ENCODE measurements at places on chromosomes 7 and 10. TPM values are rescaled to one million over a fixed set of nuclear protein-coding genes. Genes with fewer than 3 reads are reported as not detected.

Gene TDRD1
- 2.0 TPM for total RNA-seq

Gene EEPD1
- 40.1 TPM for total RNA-seq

Gene C10orf67
- 0.14 TPM for total RNA-seq

Gene MSMB
- 15.8 TPM for total RNA-seq

Gene TMEM106B
- 57.6 TPM for total RNA-seq

Gene STK32C
- total RNA-seq: 23.8 TPM

Gene HDAC9
- total RNA-seq: 13.5 TPM

Gene DDX56
- 53.3 TPM for total RNA-seq

Gene GRID2IP
- 0.86 TPM for total RNA-seq

Gene EFCAB10
- total RNA-seq: not detected

Gene NKX6-2
- total RNA-seq: not detected

Gene CALHM2
- 24.8 TPM for total RNA-seq

- no peak for DNase-seq
Measured at GRCh38 chr10:95728526-95728925, 27.4 kb upstream of the ENTPD1 start.

- DNase-seq: no peak
Measured at GRCh38 chr10:104220522-104220921, 11.6 kb downstream of the CFAP43 start.

DNA sequence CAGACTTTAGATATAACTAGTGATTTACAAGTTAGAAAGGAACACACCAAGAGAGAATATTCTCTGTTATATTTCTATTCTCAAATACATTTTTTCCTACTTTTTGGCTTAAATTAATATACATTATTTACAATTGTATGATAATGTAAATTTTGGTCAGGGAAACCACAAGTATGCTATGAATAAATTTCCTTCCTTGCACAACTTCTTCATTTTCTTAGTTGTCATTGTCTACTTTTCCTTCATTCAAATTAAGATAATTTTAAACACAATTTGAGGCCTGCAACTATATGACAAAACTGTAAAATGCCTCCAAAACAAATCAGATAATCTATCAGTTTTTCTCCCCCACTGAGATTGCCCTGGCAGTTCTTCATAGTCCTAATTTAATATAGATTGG, 131.3 kb downstream of the CDK14 start:
- DNase-seq: no peak

DNA sequence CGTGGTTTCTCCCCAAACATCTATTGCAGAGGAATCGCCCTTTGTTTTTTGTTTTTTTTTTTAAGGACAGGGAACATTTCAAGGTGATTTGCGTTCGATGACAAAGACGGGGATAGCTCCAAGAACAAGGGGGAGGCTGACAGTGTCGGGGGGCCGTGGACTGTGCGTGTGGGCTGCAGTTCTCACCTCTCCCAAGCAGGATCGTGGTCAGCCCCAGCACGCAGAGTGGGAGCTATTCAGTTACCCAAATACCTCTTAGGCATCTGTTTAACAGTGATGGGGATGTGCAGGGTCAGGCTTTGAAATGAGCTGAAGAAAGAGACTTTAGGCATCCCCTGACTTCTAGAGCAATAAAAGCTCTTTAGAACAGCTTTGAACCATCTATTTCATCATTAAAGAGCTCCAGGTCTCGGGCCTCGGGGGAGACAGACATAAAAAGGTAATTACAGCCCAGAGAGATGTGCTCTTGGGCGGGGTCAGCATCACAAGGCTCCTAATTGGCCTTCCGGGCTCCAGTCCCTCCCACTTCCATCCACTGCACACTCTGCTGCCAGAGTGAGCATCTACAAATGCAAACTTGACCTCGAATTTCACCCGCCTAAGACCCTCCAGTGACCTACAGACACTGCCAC, 97.3 kb downstream of the MYL10 start:
- DNase-seq: no peak

GRCh38 chr7:93178213-93178612, 30.0 kb upstream of the SAMD9L start:
- no peak for DNase-seq

- DNase-seq: no peak
Measured at GRCh38 chr7:79523436-79523835, 70.0 kb upstream of the MAGI2 start.

GRCh38 chr7:20395104-20395503, 64.4 kb downstream of the ITGB8 start:
- DNase-seq: no peak

DNA sequence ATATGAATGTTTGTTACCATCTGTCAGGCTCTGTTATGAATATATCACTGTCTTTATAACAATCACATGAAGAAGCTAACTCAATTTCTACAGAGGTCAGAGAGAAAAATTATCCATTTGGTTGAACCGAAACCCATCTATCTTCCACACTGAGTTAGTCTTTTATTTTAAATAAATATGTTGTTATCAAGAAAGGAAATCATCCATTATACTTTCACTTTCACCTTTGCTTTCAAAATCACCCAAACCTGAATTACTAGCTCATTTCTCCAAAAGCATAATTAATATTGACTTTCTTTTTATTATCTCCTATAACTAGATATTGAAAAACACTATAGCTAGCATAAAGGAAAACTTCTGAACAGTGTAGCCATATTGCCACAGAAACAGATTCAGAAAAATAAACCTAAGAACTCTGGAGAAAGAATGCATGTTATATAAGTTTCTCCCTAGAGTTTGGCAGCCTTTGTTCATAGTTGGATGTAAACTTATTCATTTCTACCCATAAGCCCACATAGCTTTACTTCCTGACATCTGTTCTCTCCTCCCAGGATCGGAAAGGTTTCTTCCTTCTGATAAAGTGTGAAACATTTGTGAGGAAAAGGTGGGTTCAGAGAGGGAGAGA, 66.0 kb downstream of the NPSR1 start:
- DNase-seq: no peak

DNA sequence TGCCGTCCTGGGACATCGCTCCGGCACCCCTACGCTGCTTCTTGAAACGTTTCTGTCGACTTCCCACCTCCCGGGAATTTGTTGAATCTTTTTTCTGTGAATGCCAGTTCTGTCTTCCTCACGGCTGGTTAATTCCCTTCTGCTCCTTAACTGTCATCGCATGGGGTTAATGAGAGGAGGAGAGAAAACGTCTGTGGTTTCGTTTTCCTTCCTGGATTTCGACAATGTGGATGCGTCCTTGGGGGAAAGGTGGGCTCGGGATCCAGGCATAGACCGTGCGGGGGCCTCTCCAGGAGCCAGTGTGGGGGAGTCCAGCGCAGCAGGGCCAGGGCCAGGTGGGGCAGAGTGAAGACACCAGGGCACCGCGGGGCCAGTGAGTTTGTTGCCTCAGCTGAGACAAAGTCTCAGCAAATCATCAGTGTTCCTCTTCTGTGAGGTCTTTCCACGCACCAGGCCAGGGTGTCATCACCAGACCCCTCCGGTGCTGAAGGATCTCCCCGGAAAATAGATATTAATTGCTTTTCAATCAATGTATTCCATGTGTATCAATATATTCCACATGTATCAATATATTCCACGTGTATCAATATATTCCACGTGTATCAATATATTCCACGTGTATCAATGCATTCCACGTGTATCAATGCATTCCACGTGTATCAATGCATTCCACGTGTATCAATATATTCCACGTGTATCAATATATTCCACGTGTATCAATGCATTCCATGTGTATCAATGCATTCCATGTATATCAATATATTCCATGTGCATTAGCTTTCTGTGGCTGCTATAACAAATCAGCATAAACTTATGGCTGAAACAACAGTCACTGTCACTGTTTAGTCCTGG, 33.7 kb upstream of the CFAP46 start:
- no peak for DNase-seq

DNA sequence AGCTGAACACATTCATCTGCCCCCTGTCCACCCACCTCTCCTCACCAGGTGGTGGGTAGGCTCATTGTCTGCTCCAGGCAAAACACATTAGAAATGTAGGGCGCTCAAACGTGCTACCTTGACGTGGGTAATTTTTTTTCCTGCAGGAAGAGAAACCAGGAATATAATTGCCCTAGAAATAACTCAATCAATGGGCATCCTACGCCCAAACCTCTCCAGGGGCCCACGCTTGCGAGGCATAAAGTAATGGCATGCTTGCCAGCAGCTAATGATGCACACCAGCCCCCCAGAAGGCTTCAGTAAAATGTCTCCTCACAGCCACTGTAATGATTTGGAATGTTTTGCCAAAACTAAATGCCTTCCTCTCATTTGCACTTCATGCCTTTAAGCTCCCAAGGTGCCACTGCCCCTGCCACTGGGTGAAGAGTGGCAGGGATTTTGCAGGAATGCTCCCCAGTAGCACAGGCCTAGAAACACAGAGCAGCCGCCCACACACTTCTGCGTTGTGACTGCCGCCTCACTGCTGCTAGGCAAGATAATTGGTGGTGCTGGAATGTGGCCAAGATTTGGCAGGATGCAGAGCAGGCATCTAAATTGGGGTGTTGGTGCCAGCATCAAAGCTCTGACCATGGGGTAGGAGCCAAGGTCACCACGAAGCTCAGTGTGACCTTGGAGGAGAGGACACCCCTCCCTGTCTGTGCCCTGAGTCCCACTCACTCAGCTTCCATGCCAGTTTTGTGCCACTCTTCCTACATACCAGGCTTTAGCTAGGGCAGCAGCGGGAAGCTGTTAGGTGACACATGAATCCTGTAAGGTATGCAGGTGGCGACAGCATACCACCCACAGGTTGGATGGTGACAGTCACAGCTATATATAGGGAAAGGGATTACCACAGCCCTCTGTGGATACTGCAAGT, 48.7 kb upstream of the PPP1R3C start:
- DNase-seq: no peak

DNA sequence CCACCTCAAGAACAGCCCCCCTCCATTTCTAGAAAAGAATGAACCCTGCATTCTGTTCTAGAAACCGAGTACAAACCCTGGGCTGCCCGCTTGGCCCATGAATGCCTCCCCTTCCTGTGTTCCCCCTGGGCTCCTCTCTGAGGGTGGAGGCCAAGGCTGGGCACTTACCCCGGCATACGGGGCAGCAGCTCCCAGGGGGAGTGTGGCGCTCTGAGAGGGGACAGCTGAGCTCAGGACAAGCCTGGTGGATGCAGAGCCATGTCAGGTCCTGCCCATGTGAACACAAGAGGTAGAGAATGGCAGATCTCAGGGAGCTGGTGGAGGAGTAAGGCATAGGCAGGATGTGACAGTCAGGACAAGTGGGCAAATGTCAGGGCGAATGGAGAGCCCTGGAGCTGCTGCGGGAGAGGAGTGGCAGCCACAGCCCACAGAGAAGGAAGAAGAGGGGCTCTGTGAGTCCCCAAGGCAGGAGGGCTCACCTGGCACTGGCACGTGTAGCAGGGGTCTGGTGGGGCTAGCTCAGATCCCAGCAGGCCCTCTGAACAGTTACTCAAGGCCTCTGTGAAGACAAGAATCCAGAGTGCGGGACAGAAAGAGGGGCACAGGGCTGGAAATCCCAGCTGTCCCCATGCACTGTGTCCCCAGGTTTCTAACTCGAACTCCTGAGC, 18.9 kb downstream of the ATP6V1F start:
- DNase-seq: no peak

- no peak for DNase-seq
Measured at GRCh38 chr7:17336168-17336567, 37.7 kb downstream of the AHR start.

- DNase-seq: no peak
Measured at GRCh38 chr10:119670717-119671116, 19.5 kb downstream of the BAG3 start.

DNA sequence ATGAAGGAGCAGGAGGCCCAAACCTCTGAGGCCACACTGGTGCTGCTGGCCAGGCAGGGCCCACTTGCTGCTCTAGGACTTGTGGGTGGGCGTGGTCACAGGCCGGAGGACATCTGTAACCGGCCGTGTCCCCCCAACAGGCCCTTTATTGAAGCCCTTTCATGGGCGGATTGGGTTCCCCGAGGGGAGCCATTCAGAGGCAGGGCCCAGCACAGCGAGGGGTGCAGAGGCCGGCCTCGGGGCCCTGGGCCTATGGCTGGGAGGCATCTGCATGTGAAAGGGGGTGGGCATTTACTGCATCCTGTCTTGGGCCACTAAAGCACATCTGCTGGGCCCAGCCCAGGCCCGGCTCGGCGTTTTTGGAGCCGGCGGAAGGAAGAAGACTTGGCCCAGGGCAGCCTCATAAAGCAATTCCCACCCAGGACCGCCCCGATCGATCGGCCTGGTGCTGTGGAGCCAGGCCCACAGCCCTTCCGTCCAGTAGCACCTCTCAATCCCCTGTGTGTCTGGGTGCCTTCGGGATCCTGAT, 8.4 kb downstream of the LHPP start:
- no peak for DNase-seq

- no peak for DNase-seq
Measured at GRCh38 chr7:139152149-139152548, 42.6 kb upstream of the ZC3HAV1 start.

DNA sequence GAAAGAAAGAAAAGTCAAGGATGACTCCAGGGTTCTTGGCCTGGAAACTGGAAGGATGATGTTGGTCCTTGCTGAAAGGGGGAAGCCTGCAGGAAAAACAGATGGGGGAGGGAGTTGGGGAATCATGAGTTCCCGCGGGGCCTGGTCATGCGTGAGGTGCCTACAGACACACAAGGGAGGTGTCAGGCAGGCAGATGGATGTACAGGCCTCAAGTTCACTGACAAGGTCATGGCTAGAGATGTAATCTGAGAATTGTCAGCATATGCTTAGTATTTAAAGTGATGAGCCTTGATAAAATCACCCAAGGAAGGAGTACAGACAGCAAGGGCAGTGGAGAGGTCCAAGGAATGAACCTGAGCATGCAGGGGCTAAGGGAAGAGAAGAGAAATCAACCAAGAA, 46.8 kb downstream of the DLG5 start:
- DNase-seq: no peak

DNA sequence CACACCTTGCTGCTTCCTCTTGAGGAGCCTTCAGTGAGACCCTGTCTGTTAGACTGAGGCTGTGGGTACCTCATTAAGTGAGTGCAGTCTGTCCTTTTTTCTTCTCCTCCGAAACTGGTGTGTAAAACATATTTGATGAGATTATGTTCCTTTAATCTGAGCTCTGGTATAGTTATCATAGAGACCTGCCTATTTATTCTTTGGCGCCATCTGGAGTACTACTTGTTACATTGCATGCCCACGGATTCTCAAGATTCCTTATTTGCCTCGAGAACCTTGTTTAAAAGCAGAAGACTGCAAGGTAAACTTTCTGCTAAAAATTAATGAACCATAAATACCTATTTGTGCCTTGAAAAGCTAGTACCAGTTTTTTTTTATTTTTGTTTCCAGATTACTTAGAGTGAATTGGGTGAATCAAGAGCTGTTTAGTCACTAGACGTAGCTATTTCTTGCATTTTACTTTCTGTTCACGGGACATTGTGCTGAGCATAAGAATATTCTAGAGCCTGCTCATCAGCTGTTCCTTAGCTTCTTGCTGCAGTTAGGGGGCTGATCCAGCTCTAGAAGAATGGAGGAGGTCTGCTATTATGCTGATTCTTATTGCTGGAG, 16.9 kb upstream of the STMP1 start:
- no peak for DNase-seq

All from mucosa of gallbladder (tissue), 1 donor.